ENCODE measurements at places on chromosomes 16 and 17. TPM values are rescaled to one million over a fixed set of nuclear protein-coding genes. Genes with fewer than 3 reads are reported as not detected.

- DNase-seq: no peak
Measured at GRCh38 chr17:80908776-80909175, 82.9 kb upstream of the CHMP6 start.

DNA sequence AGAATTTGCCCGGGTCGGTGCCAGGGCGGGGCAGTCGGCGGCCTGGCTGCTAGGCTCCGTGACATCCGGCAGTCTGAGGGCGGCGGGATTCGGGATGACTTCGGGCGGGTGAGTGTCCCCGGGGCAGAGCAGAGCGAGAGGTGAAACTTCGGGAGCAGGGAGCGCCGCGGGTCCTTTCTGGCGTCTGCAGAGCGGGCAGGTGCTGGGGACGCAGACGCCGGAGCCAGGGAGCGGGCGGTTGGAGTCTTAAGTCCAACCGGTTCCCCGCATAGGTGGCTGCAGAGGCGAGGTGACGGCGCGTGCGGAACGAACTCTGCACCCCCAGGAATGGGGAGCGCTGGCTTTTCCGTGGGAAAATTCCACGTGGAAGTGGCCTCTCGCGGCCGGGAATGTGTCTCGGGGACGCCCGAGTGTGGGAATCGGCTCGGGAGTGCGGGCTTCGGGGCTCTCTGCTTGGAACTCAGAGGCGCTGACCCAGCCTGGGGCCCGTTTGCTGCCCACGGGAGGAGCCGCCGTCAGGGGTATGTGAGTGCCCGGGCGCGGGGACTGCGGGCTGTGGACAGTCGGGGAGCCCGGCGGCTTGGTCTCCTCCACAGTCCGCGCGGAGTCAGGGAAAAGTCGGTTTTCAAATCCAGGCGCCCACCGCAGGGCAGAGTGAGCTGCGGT, at the start of gene B4GALNT2:
Gene B4GALNT2 (plus strand): TSS at position 71 of the 666 bp plus-strand sequence. CDS start 24 bp downstream, at position 95.
- no peak for DNase-seq

DNA sequence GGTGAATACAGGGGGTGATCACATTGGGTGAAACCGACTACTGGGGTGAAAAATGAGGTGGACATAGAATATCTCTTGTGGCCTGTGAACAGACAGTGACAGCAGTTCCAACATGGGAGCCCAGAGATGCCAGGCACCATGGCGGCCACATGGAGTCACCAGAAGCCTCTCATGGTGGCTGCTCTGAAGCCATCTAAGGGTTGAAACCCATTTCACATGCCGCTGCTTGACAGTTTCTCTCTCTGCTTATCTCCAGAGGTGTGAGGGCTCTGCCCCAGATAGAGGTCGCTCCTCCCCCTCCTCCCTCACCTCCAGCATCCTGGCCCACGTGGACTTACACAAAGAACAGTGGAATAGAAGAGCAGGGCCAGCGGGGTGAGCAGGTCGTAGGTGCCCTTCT, 37.9 kb upstream of the PIK3R6 start:
- no peak for DNase-seq

Gene SLC12A3
- 0.11 TPM for total RNA-seq

- no peak for DNase-seq
Measured at GRCh38 chr17:9020824-9021157, 519 bp upstream of the NTN1 start.

DNA sequence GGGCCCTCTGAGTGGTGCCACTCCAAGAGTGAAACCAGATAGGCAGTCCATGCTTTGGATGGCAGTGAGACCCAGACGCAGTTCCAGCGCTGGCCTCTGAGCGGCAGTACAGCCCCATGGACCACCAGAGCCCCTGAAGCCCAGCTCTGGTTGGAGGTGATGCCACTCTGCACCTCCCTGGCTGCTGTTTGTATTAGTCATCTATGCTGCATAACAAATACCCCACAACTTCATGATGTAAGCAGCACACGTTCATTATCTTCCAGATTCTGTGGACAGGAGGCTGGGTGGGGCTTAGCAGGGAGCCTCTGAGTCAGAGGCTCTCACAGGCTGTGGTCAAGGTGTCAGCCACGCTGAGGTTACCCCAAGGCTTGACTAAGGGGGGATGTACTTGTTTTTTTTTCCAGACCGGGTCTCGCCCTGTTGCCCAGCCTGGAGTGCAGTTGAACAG, 5.1 kb upstream of the NME4 start:
- peak; percentile 88 for DNase-seq
